ENCODE measurements at places on chromosomes 11 and 22.

GRCh38 chr11:111416231-111416960 is 37.3 kb upstream of the POU2AF1 start:
- DNase-seq = no peak

DNA sequence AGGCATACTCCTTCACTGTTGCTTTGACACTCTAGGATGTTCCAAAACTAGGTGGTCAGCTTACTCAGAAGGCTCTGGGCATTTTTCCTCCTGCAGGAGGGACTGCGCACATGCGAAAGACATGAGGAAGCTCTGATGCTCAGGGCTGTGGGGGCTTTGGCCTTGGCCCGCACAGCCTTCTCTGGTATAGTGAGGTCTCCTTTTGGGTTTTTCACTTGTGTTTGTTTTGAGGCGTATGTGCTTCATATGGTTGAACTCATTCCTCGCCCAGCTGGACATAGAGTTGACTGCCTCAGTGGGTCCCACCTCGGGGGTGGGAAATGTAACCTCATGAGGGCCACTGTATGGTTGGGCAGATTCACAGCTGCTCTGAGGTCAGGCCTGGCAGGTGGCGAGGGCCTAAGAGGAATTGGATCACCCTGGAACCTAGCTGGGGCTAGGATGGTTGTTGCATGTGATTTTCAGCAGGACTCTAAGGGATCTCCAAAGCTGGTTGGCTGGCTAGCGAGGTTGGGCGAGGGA is 63.7 kb downstream of the PTPRJ start:
- no peak for DNase-seq

GRCh38 chr22:21606775-21607174 is 23.0 kb downstream of the YDJC start:
- DNase-seq = no peak

DNA sequence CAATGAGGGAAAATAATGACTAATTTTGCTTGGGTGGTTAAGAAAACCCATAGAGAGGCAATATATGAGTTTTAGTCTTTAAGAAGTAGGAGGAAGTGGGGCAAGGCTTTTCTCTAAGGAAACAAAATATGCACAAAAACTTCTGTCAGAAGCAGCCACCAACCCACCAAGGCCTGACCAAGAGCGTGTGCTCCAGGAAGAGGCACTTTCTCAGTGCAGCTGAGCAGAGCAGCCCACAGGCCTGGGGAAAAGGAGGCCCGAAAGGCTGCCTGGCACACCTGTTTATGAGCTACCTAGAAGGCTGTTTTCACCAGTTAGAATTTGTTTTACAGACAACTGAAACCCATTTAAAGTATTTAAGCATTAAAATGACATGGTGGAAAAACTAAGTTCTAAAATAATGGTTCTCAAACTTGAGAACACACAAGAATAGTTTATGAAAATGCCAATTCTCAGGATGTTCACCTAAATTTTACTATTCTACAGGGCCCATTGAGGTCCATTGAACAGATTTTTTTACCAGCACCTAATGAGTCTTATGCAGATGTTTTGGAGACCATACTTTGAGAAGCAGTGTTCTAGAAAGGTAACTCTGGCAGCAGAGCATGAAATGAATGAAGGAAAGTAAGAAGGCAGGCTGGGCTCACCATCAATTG is 160.5 kb upstream of the DDI1 start:
- no peak for DNase-seq

GRCh38 chr22:44975427-44976262 is 34.2 kb downstream of the PHF21B start:
- DNase-seq = peak; percentile 20

DNA sequence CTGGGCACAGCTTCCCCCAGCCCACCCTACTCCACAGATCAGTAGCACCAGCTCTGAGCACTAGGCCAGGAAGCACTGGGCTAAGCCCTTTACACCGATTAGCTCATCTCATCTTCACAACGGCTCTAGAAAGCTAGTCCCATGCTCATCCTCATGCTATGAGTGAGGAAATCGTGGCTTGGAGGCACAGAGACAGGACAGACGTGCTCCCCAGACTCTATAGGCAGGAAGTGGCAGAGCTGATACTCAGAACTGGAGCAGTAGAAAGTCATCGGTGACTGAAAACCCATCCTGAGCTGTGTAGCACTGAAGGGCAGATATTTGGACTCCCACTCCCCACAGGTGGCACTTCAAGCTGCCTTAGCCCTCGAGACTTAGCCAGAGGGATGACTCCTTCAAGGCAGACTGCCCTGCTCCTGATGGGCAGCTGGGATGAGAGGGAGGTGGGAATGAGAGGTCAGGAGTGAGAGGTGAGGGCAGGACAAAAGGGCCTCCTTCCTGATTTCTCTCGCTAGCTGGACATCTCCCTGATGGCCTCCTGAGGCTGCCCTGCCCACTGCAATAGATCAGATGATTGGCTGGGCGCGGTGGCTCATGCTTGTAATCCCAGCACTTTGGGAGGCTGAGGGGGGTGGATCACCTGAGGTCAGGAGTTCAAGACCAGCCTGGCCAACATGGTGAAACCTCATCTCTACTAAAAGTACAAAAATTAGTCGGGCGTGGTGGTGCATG is 9.7 kb downstream of the CD5 start:
- peak; percentile 56 for DNase-seq

DNA sequence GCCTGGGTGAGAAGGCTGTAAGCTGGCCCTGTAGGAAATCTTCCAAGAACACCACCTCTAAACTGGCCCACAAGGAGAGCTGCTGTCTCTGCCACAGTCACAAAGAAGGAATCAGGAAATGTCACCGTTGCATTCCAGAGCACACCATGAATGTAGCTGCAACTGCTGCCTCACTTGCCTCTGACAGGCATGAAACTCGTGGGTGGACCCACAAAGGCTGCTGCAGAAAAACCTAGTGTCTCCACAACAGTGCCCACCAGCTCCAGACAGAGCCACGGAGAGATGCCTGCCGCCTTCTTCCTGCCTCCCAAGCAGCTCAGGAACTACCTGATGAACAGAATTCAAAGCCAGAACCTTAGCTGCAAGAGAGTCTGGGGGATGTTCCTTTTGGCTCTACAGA is 10.5 kb downstream of the DNAJB13 start:
- no peak for DNase-seq

DNA sequence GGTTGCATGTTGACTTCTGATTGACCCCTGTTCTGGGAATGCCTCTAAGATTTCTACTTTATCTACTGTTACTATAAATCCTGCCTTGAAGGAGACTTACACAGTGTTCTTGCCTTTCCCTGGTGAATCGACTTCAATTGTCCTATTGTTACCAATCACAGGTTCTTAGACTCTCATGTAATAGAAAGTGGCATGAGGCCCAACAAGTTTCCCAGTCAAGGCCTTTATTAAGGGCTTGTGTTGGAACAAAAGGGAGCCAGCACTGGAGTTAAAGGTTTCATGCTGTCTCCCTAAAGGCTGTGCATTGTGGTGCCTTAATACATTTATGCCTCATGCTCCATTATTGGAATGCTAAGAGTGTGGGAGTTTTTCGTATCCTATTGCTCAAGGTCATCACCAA is 23.3 kb downstream of the MS4A2 start:
- DNase-seq = no peak

DNA sequence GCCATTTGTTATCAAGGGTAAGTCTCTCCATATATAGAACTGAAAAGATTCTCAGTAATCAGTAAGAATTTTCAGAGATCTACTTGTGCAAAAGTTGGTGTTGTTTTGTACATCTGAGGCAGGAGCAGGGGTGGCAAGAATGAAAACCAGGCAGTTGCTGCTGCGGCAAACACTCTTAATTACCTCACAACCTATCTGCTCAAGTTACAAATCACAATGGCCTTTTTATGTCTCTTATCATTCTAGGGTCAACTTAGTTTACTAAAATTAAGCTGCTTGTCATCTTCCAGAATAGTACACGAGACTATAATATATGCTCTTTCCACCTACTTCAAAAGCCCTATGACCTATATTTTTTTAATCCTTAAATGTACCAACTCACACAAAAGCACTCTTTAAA is 14.3 kb upstream of the FSHB start:
- no peak for DNase-seq

DNA sequence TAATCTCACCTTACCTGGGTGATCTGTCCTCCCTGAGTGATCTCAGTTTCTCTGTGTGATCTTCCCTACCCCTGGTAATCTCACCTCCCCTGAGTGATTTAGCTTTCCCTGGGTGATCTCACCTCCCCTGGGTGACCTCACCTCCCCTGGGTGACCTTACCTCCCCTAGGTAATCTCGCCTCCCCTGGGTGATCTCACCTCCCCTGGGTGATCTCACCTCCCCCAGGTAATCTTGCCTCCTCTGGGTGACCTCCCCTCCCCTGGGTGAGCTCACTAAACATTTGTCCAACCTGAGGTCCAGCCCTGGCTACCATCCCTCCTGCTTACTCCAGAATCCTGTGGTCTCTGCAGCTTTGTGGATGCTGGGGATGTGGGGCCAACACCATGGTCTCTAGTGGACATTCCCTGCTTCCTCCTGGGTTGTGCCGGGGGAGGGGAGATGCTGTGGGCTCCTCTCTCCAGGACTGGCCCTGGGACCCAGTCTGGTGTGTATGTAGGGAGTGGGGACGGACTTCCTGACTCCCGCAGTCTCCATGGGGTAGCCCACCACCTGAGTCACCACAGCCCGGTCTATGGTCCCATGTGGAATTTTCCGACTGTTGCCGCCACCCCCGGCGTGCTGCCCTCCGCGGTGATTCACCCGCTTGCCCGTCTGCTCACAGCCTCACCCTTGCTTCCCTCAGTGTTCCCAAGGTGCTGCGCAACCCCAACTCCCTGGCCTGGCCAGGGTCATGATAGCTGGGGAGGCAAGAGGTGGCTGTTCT is 9.9 kb downstream of the LSP1 start:
- no peak for DNase-seq

GRCh38 chr11:7775689-7776088 is 21.1 kb downstream of the OR5P2 start:
- no peak for DNase-seq

GRCh38 chr22:45770506-45770905 is 98.9 kb downstream of the ATXN10 start:
- no peak for DNase-seq

DNA sequence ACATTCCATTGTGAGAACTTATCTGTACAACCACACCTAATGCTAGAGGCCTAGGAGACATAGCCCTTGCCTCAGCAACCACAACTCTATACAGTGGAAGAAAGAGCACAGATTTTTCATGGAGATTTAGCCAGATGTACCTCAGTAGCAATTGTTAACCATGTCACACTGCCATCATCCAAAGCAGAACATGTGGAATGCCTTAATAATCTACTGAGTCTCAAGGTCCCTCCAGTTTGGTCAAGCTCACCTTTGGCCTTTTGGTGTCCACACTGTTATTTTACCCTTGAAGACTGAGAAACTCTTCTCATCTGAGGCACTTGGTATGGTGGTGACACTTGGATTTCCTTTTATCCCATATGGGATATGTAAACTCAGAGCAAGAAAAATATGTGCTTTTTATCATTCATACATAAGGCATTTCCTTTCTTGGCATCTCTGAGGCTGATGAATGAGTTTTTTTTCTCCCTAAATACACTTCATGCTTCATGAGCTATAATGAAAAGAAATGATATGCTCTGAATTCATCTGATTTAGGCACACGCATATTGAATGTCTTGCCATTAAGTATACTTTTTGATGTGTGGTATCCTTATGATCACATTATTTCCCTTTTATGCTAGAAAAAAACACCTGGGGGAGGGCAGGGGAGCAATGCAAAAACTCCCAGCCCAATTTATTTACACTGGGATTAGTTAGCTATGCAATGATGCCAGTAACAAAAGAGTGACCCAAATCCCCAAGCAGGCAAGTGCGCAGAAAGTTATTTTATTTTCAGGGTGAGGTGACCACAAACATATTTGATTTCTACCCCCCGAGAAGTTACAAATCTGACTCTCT is 63.3 kb upstream of the ME3 start:
- DNase-seq = no peak

- DNase-seq = no peak
These were observed 17.7 kb downstream of the ELF5 start for GRCh38 chr11:34495724-34496377.

- no peak for DNase-seq
These were observed 63.2 kb upstream of the TOP3B start for GRCh38 chr22:22045571-22046335.

- no peak for DNase-seq
These were observed 22.7 kb upstream of the TMPRSS5 start for GRCh38 chr11:113728814-113729213.

GRCh38 chr11:121703201-121703600 is 250.4 kb upstream of the SORL1-AS1 start:
- DNase-seq = no peak

- no peak for DNase-seq
These were observed 46.2 kb upstream of the YWHAH start for GRCh38 chr22:31897842-31898805.

GRCh38 chr11:40287916-40288803 is 1171.3 kb downstream of the LRRC4C start:
- no peak for DNase-seq

- DNase-seq = no peak
These were observed 17.5 kb downstream of the CTTN start for GRCh38 chr11:70415642-70416395.

GRCh38 chr11:107591378-107592230 is 657 bp downstream of the ELMOD1 start:
- DNase-seq = no peak

DNA sequence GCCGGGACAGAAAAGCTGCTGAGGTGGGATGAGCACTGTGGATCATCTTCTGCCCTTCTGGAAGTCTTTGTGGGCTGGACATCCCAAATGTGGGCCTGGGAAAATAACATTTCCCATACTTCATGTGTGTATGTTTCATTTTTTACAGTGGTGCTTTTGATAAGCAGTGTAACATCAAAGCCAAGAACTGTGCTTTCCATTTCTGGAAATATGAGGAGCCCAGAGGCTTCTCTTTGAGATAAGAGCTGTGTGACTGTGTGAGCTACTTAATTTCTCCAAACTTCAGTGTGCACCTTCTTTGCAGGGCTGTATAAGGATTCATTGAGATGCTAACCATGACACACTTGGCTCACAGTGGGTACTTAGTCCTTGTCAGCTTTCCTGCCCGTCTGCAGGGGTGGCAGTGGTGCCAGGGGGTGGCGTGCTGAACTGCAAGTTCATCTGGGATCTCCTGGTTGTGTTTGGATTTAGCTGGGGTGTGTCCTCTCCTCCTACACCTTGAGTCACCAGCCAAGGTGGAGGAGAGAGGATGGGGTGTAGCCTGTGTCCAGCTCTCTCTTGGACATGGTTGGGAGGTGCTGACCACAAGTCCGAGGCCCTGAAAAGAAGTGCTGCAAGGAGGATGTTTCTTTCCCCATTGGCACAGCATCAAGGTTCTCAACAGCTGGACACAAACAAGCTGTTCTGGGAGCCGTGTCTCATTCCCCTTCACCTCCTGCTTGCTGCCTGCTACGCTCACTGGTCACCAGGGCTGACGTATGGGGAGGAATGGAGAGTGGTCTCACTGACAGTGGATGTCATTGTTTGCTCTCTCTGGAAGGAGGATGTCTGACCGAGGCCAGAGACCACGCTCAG is 139.4 kb downstream of the TEAD1 start:
- no peak for DNase-seq
